Activated CD8-positive, alpha-beta memory T cell treated with anti-CD3 and anti-CD28 coated beads, Interleukin-2, amount 50 U/mL, for 48 hours (primary cell): ENCODE measurements at places on chromosomes 5 and 9.

GRCh38 chr5:102790748-102791147 lies 35.6 kb downstream of the PAM start:
- DNase-seq, result no peak

DNA sequence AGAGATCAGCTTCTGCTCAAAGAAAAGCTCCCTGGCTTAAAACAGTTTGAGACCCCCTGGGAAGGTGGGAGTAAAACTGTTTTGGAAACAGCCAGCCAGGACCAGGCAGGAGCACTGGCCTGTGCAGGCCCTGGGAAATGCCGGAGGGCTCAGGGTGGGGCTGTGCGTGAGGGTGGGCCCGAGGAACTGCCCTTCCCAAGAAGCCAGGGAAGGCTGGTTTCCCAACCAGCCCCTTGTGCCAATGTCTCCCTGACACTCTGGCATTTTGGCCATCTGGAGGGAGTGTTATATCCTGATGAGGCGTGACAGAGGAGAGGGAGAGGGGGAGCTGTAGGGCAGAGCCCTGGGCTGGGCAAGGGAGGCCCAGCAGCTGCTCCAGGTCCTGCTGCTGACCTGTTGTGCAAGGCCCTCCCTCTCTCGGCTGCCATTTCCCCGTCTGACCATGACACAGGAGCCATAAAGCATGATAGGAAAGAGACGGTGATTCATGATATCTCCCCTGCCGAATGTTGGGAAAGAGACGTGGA lies 16.1 kb downstream of the OLFML2A start:
- no peak for DNase-seq

DNA sequence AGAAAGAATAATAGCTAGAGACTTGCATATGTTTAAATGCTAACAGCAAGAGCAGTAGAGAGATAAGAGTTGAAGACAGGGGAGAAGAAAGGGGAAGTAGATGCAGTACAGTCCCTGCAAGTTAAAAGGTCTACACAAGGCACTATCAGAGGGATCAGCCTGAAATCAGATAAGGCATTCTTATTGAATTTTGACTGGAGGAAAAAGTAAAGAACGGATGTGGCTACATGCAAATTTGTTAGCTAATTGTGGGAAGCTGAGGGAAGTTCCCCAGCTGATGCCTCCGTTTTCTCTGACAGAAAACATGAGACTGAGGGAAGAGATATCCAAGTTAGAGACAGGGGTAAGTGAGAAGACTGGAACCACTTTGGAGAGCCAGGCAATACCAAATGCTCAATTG lies 12.9 kb upstream of the RHOBTB3 start:
- no peak for DNase-seq

DNA sequence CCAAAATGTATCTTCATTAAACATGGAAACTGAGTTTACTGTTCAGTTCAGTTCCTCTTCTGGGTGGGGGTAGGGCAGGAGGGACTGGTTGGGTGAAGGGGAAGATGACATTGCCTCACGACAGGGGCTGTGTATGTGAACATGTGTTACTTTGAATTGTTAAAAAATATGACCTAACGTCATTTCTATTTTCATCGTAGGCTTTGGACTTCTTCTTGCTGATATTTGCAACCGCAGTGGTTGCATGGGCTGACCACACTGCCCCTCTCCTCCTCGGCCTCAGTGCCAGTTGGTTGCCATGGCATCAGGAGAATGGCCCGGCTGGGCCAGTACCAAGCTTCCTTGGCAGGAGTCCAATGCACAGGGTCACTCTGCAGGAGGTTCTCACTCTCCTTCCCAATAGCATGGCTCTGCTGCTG lies 41.5 kb downstream of the HACD4 start:
- DNase-seq, result no peak

DNA sequence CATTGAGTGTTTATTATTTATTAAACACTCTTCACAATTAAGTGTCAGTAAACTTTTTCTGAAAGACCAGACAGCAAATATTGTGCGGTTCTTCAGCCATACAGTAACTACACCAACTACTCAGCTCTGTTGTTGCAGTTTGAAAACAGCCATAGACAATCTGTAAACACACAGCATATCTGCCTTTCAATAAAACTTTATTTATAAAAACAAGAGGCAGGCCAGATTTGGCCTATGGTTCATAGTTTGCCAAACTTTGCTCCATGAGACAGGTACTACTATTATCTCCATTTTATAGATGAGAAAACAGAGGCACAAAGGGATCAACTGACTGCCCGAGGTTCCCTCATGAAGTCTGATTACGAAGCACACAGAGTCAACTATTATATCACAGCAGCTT lies 11.5 kb downstream of the ADAMTS12 start:
- no peak for DNase-seq

DNA sequence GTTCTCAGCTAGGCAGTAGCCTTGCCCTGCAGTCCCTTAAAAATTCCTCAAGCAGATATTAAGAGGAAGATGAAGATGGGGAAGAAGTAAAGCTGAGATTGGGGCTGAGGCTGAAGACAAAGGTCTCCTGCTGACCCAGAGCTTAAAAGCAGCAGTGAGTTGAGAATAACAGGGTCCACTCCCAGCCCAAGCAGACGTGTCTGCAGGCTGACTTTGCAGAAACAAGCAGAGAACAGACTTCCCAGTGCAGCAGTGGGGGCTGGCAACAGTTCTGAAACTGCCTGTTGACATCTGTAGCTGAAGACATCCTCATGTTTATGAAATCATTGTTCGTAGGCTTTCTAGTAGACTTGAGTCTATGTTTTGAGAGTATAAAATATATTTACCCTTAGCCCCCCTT lies 1.1 kb downstream of the CTXN3 start:
- no peak for DNase-seq

GRCh38 chr5:219991-220390 lies 1.9 kb downstream of the SDHA start:
- no peak for DNase-seq

DNA sequence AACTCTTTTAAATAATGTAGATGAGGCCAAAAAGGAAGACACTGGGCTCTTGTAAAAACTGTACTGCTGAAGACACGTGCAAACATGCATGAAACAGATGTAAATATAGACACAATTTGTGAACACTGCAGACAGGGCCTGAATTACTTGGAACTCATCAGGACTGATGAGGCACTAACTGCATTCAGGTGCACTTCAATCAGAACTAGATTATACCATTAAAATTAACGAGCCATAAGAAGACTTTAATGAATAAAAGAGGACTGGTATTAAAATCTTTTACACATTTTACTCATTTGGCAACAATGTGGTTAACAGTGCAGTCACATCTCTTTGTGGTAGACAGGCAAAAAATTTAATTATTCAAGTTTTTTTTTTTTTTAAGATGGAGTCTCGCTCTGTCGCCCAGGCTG lies 13.4 kb upstream of the ZCCHC9 start:
- no peak for DNase-seq

GRCh38 chr9:27473111-27473529 lies 51.0 kb upstream of the IFNK start:
- DNase-seq, result no peak

DNA sequence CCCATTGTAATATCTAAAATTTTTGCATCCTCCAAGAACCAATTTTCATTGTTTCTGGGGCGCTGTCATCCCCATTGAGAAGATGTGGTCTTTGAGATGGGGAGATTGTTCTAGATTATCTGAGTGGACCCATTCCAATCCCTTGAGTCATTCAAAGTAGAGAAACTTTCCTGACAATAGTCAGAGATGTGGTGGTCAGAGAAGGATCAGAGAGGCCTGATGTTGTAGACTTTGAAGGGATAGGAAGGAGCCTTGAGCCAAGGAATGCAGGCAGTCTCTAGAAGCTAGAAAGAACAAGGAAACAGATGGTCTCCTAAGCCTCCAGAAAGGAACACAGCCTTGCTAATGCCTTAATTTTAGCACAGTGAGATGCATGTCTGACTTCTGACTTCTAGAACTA lies 80.4 kb downstream of the TEK start:
- DNase-seq, result no peak

DNA sequence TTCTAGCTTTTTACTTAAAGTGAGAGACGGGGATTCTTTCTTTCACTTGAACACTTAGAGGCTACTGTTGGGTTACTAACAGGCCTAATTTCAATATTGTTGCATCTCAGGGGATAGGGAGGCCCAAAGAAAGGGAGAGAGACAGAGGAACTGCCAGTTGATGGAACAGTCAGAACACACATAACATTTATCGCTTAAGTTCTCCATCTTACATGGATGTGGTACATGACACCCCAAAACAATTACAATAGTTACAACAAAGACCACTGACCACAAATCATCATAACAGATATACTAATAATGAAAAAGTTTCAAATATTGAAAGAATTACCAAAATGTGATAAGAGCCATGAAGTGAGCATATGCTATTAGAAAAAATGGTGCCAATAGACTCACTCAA lies 4.3 kb upstream of the RIC1 start:
- no peak for DNase-seq

DNA sequence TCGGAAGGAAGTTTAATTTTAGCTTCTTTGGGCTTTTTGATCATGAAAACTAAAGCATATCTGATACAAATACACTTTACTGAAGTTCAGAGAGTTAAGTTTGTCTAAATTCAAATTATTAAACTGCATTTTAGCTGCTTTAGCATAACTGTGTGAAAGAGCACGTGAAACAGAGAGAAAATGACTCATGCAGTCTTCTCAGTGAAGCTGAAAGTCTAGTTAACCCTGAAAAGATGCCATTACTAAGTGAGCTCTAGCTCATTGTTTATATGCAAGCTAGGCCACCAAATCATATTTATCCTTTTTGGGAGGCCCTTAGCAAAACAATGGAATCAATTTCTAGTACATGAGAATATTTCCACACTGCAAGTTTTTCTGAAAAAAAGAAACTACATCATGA lies 27.6 kb downstream of the TPD52L3 start:
- no peak for DNase-seq

DNA sequence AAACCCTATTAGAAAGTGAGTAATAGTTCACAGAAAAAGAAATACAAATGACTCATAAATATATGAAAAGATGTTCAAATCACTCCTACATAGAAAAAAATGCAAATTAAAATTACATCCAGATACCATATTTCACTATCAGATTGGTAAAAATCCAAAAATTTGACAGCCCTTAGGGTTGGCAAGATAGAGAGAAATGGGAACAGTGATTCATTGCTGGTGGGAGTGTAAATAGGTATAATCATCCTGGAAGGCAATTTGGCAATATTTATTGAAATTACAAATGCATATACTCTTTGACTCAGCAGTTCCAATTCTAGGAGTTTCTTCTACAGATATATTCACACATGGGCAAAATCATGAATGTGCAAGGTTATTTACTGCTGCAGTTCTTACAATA lies 273.5 kb downstream of the NR2F1-AS1 start:
- no peak for DNase-seq

GRCh38 chr5:109347252-109347888 lies 62.4 kb downstream of the PJA2 start:
- DNase-seq, result no peak

DNA sequence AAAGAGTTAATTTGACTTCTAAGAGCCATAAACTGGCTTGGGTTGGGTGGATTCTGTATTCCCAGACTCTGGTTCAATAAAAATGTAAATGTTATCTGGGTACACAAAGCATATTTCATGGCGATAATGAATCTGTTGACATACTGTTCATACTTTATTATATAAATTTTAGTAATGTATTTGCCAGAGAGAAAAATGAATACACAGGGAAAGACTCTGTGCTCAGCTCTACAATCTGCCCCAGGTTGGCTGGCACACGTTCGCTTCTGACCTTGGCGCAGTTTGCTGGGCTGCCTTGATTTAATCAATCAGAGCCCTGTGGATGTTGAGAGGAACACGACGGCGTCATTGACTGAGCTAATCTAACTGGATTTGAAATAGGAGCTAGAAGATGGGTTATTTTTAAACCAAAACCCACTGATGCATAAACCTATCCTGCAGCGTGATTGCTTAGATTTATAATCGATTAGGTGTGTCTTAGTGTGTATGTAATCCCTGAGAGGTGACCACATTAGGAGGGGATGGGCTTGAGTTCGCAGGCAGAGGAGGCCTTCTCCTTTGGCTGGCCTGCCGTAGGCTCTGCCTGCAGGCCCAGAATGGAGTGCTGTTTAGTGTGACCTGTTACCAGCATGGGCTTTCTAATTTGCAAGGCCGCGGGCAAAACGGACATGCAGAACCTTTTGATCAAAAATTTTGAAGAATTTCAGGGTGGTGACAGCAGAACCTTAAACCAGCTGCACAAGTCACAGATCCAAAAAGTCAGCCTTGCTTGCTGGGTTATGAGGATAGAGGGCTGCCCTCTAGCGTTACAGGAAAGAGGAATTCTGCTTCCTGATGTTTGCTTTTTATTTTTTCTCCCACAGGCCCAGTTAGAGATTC lies 3.9 kb upstream of the ADCY2 start:
- no peak for DNase-seq

DNA sequence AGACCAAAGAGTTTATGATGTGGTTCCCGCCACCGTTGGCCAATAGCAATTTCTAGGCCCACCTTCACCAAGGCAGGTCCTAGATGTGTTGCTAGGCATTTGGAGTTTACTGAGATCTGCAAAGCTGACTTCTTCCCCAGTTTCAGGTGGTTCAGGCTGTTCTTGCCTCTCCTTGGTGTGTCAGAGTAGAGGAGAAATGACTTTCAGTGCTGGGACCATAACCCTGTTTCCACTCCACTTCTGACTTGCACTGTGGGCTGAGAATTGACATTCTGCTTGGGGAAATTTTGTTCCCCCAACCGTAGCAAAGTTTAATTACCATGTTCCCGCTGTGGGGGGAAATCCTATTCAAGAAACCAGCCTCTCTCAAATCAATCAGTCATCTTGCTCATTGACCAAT lies 128.0 kb upstream of the GABRP start:
- DNase-seq, result no peak

DNA sequence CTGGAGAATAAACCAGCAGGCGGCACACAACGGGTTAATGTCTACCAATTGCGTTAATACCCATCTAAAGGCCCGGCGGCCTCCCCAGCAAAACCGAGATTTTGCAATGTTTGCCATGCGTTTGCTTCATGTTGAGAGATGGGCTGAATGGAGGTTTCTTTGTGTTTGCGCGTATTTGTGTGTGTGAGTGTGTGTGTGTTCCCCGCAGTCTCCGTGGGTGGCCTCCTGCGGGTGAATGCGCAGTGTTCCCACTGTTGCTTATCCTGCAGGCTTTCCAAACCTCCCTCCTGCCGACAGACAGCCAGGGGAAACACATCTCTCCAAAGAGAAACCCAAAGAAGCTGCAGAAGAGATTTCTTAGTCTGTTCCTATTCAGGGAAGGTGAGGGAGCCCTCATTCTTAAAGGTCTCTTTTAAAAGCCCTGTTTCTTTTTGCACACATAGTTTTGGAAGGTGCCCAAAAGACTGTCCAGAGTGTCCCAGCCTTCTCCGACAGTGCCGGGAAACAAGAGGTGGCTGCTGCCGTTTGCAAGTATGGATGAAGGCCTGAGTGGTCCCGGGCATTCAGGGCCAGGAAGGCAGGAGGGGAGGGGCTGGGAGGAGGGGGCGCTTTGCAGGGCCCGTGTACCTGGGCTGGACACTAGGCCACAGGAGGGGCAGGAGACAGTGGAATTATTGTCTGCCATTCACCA lies 103.8 kb upstream of the ERCC6L2 start:
- no peak for DNase-seq

DNA sequence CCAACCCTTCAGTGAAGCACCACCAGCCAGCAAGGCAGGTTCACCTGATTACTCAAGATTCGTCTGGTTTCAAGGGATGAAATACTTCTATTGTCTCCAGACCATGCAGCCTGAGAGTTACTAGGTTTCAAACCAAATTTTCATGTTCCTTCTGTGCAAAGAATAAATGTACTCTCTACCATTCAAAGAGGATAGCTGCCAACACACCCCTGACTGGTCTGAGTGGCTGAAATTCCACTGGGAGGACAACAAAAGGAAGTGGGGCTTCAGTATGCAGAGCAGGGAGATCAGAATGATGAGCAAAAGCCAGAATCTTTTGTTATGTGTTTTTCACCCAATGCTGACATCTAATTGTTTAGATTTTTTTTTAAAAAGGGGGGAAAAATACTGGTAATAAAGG lies 356.3 kb downstream of the BNC2 start:
- no peak for DNase-seq
